Stimulated activated CD4-positive, alpha-beta T cell treated with anti-CD3 and anti-CD28 coated beads, Interleukin-15, amount 100 ng/mL, for 1 hour (primary cell): ENCODE measurements at places on chromosomes 11 and 22.

- DNase-seq = no peak
Observed at GRCh38 chr11:6067502-6067901, 36.9 kb upstream of the OR56A1 start.

GRCh38 chr11:11931461-11932055, 76.9 kb downstream of the DKK3 start:
- DNase-seq = no peak

- no peak for DNase-seq
Observed at GRCh38 chr22:33542153-33542552, 378.1 kb downstream of the LARGE1 start.

GRCh38 chr11:20363149-20363499, 390 bp upstream of the HTATIP2 start:
- DNase-seq = no peak

DNA sequence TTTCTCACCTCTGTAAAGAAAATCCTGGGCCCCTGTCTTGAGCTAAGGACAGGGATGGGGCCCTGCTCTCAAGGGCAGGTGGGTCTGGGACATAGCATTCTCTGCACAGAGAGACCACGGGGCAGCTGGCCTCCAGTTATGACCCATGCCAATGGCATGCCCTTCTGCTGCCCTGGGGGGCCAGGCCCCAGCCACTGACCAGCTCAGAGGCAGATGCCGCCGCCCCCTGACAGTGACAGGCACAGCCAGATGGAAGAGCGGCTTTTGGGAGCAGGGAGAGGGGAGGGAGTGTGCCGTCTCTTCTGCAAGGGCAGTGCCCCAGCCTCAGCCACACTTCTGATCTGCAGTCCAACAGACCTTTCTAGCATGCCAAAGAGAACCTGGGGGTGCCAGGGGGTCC, 114.8 kb upstream of the NAV2 start:
- DNase-seq = no peak

DNA sequence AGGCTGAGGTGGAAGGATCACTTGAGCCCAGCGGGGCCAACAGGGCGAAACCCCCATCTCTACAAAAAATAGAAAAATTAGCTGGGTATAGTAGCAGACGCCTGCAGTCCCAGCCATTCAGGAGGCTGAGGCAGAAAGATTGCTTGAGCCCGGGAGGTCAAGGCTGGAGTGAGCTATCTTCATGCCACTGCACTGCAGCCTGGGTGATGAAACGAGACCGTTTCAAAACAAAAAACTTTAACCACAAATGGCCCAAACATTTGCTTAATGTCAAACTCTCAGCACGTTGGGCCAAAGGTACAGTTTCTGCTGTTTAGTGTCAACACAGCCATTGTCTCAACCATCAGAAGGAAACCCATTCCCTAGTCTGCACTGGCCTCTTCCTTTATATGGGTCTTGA, 69.2 kb upstream of the TTC12 start:
- no peak for DNase-seq

GRCh38 chr11:44304091-44305025, 5.6 kb downstream of the ALX4 start:
- DNase-seq = no peak

GRCh38 chr11:60378354-60378753, at the start of gene MS4A7:
Gene MS4A7 (plus strand): TSS chr11:60378532. CDS start chr11:60383142, 4,610 bp downstream.
- DNase-seq = no peak

DNA sequence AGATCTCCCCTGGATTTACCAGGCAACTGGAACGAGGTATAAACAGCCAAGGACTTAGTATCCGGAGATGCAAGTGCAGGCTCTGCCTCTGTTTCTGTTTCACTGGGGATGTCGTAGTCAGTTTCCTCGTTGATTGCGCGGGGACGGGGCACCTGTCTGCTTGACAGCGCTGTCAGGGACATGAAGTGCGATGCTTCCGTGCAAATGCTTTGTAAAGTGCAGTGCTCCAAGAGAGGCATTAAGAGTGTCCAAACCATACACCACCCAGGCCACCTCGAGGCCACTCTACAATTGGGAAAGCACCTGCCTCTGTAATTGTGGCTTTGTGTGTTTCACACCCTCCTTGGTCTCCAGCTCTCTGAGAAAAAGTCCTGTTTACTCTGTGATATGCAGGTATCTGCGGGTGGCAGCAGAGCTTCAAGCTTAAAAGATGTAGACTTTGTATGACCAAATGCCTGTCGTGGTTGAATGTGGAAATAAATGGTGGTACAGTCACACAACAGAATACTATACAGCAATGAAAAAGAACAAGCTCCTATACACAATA, 18.6 kb upstream of the CD5 start:
- peak; percentile 34 for DNase-seq

GRCh38 chr11:9263840-9264315, 1.3 kb downstream of the DENND5A start:
- no peak for DNase-seq

DNA sequence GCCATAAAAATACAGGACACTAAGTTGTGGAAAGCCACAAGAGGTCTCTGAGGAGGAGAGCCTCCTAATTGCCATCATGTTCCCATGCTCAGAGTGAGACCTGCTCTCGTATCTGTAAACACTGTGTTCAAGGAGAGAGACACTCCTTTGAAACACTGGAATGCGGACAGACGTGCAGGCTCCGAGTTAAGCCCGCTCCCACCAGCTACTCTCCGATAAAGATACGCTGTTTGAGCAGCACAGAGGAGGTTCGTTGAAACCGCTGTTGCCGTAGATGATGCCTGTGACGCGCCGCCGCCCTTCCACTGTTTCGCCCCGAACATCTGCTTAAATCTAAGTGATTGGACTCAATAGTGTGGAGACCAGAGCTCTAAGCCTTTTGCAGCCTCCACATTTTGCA, 25.1 kb downstream of the NUP50 start:
- DNase-seq = no peak

DNA sequence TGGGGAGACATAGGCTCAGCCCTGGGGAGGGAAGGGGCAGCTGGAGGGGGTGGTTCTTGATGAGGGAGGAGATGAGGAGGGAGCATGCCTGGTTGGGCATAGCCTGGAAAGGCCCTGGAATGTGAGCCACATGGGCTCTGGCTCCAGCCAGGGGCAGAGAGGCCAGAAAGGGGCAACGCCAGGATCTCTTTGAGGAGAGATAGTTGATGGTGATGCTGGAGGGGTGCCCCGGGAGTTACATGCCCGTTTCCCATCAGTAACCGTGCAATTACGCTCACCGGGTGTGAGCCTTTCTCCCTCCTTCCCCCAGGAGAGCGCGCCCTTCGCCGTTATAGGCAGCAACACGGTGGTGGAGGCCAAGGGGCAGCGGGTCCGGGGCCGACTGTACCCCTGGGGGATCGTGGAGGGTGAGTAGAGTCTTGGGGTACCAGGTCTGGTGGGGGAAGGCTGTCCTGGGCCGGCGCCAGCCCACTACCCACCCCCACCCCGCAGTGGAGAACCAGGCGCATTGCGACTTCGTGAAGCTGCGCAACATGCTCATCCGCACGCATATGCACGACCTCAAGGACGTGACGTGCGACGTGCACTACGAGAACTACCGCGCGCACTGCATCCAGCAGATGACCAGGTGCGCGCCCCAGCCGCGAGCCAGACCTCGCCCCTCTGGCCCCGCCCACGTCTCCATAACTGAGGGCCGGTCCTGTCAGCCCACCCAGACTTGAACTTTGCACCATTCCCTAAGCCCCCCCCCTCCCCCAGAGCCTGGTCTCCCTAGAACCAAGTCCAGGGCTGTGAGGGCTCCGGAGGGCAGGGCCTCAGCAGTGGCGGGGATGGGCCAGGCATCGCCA, 1.8 kb upstream of the GP1BB start:
- DNase-seq = no peak

DNA sequence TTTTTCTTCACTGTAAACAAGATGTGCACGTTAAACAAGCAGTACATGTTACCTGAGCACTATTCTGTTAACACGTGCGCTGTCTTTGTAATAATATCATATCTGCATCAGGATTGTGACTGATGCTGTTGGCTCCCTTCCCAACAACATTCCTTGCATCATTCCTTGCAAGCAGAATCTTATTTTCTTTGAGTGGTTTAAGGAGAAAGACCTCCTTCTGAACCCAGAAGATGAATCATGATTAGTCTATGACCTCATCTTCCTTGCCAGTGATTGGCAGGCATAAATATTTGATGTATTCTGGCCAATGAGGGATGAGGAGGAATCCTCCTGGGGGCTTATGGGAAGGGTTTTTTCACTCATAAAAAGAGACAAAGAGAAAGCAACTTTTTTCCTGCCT, 46.2 kb downstream of the C11orf71 start:
- DNase-seq = no peak

DNA sequence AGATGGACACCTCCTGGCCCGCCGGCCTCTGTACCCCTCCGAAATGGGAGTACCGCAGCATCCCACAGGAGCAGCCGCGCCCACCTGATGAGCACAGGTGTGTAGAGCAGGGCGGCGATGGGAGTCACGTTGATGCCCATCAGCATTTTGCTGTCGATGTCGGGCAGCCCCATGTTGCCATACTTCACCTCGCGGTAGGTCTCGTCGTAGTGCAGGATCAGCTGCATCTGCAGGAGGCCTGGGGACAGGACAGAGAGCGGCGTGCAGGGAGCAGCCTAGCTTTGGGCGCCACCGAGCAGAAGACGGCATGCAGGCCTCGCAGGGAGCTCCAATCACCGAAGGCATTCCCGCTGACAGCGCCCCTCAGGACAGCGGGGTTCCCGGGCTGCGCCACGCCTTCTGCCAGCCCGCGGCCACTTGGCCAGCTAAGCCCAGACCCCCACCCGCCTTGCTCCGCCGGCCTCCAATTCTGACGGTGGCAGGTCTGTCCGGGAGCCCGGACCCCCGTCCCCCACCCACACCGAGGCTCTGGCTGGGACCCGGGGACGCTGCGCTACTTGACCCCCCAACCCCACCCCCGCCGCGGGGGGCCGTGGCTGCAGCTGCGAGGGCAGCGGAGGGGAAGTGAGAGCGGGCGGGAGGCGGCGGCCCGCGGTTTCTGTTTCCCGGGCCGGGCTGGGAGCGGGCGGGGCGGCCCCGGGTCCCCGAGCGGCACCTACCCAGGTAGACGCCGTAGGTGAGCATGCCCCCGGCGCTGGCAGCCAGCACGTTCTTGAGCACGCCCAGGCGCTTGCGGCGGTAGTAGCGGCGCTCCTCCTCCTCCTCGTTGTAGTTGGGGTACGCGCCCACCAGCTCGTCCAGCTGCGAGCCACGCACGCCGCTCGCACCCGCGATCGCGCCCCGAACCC, 705 bp downstream of the UNC93B1 start:
- DNase-seq = peak; percentile 45

DNA sequence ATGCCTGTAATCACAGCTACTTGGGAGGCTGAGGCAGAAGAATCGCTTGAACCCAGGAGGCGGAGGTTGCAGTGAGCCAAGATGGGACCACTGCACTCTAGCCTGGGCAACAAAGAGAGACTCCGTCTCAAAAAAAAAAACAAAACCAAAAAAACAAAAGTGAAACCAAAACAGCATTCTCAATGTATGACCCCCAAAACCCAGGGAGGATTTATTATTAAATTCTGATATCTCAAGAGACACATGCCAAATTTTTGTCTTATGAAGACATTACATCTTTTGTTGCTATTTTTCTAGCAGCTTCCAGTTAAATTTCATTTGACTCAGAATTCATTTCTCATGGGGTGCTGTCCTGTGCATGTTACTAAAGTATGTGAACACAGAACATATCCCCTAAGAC, 3.0 kb upstream of the YPEL4 start:
- no peak for DNase-seq

GRCh38 chr11:130420478-130421198, 7.8 kb downstream of the ADAMTS8 start:
- DNase-seq = no peak

DNA sequence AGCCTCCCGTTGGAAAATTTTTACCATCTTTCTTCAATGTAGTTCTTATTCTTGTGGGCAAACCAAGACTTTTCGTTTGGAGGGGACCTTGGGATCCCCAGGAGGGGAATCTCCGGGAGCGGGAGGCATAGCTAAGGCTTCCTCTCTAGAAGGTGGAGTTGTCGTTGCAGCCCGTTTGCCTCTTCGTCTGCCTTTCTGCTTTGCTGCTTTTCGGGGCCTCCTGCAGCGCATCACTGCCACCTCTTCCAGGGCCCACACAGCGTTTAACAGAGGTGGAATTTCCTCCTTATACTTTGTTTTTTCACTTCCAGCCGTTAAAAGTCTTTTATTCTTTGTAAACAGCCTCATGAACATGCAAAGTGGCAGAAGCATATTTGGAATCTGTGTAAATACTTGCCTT, 3.5 kb upstream of the IFITM3 start:
- no peak for DNase-seq

- peak; percentile 64 for DNase-seq
Observed at GRCh38 chr11:66386171-66387069, 14.9 kb upstream of the SLC29A2 start.

- no peak for DNase-seq
Observed at GRCh38 chr11:45671246-45672171, 6.1 kb upstream of the CHST1 start.
